ENCODE measurements at places on chromosomes 6 and 20. TPM values are rescaled to one million over a fixed set of nuclear protein-coding genes. Genes with fewer than 3 reads are reported as not detected.

Gene BAG2
- 5.5 TPM for total RNA-seq

Gene RBM12
- 71.1 TPM for total RNA-seq

Gene TMEM14A
- 9.3 TPM for total RNA-seq

Gene SIRPB2
- total RNA-seq: not detected

Gene SAPCD1
- 15.7 TPM for total RNA-seq
